ENCODE measurements at places on chromosomes 6 and 20.

- DNase-seq = no peak
Measured at GRCh38 chr6:150204705-150205472, 62.0 kb downstream of the PPP1R14C start.

GRCh38 chr6:36223706-36224105 lies 27.2 kb downstream of the BRPF3 start:
- no peak for DNase-seq

- no peak for DNase-seq
Measured at GRCh38 chr6:169454204-169454871, 200.7 kb upstream of the THBS2 start.

GRCh38 chr6:167858842-167859664 lies 32.3 kb downstream of the AFDN start:
- DNase-seq = no peak

DNA sequence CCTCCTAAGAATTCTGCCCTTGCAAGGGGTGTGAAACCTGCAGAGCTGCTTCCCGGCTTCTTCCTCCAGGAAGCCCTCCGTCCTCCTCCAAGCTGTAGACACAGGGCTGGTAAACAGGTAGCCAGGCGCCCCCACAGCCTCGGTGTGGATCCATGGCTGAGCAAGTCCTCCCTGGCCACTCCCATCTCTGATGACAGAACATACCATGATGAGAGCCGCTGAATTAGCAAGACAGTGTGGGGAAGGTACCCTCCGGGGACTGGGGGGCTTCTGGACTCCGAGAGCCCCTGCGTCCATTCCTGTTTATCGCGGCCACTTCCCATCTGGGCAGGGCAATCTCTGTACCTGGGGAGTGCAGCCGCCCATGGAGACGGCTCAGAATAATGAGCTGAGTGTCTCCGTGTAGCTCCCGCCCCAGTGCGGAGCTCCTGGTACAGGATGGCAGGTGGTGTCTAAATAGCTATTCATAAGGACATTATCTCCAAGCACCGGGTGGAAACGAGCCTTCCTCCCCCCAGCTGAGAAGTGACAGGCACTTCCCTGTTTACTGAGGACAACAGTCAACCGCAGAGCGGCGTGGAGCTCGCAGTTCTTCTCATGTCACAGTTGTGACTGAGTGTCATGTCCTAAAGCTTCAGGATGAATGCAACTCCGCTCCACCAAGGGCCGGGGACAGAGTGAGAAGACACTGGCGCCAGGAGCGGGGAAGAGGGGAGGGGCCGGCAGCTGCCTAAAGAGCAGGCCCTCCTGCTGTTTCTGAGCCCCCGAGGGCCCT lies 22.7 kb upstream of the NTSR1 start:
- DNase-seq = no peak

DNA sequence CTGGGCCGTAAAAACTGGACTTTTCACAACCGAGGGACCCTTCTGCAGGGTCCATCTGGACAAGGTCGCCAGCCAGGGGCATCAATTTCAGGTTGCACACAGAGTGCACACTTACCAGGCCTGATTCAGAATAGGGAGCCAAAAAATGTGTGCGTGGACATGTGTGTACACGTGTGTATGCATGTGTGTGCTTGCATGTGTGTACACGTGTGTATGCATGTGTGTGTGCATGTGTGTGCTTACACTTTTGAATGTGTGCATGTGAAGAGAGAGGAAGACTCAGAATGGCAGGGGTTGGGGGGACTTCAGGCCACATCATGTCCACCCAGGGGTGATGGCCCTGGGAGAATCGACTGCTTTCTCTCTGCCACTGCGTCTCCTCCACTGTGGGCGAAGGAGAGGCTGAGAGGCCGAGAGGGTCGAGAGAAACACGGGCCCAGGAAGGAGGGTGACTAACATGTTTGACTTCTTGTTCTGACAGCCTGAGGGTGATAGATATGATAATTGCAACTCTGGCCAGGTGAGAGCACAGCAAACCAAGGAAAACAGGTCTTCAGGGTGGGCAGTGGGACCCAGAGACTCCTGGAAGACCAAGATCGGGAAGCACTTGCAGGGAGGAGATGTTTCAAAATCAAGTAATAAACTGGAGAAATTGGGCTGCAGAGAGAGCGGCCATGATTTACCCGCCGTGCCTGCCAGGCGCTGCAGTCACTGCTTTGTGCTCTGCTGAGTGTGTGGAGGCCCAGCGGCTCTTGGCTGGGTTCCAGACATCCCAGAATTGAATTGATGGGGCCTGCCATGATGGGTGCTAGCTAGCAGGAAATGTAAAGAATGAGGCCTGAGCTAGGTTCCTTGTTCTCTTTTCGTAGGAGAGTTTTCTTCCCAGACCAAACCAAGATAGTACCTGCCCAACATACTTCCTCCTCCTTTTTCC lies 310.8 kb downstream of the QKI start:
- no peak for DNase-seq

DNA sequence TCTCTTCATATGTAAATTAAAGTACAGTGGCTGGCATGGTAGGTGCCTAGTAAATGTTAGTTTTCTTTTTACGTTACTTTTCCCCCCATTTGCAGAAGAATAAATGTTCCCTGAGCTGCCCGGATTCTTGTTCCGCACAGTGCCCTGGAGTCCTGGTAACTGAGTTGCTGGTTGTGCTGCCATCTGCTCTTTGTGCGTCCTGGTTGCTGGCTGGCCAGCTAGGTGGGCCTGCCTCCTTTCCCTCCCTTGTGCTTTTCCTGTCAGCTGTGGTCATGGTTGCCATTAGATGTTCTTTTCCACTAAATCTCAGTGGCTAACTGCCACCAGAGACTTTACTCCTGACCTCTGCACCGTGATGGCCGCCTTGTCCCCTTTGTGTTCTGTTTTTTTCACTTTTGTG lies 28.6 kb downstream of the CEP43 start:
- DNase-seq = no peak

DNA sequence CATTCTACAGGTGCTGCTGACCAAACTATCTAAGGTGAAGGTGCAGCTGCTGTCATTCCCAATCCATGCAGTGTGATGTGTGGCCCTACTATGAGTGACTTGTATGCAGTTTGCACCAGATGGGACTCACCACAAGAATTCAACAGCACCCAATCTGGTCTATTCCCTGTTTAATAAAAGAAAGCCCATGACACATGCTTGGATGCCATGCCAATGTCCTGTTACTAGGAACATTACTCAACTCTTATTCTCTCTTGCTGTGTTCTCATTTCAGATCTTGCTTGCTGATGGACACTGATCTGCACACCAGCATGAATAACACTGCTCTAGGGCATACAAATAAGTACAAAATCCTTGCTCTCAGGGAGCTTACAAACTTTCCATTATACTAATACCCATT lies 221.6 kb upstream of the CDYL start:
- DNase-seq = no peak

- no peak for DNase-seq
Measured at GRCh38 chr20:62461157-62461556, 14.6 kb downstream of the GATA5 start.

DNA sequence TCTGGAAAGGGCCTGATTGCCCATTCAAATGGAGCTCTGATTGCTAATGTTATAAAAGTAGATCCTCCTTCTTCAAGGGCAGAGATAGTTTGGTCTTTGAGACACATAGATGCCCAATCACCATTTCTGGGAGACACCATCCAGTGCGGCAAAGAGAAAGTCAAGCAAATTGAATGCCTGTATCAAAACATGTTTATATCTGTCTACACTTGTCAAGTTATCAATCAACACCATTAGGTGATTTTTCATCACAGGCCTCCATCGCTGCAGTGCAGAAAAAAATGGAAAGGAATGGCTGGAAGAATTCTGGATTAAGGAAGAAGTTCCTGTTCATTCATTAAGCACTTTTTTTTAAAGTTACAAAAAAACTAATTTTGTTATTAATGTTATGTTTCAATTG lies 54.8 kb upstream of the ZFP64 start:
- no peak for DNase-seq

- DNase-seq = no peak
Measured at GRCh38 chr6:55569638-55570037, 9.4 kb downstream of the HMGCLL1 start.

DNA sequence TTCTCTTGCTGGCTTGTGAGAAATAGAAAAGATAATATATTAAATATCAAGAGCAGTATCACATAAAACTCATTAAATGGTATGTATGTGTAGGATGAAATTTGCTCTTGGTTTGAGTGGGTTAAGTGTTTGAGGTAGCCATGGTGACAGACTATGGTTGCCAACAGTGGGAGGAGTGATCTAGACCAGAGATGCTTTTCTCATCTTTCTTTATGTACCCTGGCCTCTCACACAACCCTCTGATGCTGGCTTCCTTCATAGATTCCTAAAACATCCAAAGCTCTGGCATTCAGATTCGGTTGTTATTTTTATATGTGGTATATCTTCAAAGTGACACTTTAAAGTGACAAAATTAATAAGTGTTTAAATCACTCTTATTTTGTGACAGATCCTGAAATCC lies 9.0 kb upstream of the MLIP start:
- DNase-seq = no peak

GRCh38 chr6:9745966-9746365 lies 668.9 kb downstream of the TFAP2A start:
- no peak for DNase-seq

- no peak for DNase-seq
Measured at GRCh38 chr6:126955621-126956020, 162.8 kb upstream of the RSPO3 start.

DNA sequence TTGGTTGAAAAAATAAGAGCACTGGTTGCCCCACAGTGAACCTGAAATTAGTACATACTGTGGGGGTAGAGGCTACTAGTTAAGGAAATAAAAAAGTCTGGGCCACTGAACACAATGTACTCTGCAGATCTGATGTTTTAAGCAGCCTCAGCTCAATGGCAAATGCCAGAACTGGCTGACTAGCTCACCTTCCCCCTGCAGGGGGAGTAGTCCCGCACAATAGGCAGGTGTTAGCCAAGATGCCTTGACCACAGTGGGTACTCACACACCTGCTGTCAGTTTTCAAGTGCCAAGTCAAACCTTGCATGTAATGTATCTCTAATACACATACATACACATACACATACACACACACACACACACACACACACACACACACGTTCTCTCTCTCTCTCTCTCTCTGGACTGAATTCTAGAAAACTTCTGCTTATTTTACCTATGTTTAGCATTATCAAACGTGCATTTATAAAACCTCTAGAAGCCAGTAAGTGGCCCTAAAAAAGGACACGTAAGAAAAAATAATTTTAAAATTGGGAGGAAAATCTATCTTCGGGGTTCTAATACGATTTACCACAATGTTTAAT lies 36.1 kb downstream of the GMDS start:
- DNase-seq = peak; percentile 18

DNA sequence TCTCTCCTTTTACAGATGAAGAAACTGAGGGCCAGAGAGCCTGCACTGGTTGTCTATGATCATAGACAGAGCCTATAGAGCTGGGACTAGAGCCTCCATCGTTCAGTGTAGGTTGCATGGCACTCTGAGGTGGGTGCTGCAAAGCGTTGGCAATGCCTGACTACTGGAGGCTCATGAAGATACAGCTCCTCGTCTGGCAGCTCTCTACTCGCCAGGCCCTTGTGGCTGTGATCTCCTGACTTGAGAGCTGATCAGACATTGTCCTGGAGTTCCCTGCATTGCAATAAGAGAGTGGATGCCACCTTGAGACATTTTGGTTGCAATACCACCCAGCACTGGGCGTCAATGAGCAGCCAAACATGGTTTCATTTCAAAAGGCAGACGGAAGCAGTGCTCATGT lies 270.1 kb upstream of the ARID1B start:
- DNase-seq = no peak

- no peak for DNase-seq
Measured at GRCh38 chr6:34982424-34982852, 93.4 kb downstream of the ANKS1A start.

GRCh38 chr20:63542031-63542559 lies 4.9 kb upstream of the PTK6 start:
- DNase-seq = no peak

DNA sequence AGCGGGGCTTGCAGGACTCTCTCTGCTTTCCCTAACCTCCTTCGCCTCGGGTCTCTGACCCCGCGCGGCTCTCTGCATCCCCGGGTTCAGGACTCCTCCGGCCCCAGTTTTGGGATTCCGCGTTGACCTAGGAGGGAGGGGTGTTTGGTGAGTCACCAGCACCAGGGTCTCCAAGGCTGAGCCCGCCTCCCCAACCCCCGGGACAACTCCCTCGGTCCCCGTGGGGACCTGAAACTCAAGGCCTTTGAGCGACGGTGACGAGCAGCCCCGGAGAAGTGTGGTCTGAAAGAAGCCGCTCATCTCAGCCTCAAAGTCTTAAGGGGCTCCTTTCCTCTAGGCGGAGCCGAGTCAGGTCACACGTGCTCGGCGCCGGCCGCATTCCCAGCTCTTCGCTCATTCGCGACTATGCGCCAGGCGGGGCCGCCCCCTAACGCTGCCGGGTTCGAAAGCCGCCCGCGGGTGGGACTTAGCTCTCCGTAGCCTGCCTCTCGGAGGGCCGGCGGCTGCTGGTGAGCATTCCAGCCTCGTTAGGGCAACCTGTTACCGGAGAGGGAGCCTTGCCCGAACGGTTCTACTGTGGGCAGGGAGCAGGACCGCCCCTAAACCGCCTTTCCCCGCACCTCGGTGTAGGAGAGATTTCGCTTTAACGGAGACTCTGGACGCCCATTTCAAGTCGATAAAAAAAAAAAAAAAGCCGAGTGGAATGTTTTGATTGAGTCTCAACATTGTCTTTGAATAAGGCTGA lies 3.0 kb upstream of the PRDM13 start:
- no peak for DNase-seq

- no peak for DNase-seq
Measured at GRCh38 chr6:129710450-129711270, 683 bp upstream of the ARHGAP18 start.

GRCh38 chr6:138652824-138653223 lies 120.7 kb upstream of the CCDC28A start:
- DNase-seq = no peak

DNA sequence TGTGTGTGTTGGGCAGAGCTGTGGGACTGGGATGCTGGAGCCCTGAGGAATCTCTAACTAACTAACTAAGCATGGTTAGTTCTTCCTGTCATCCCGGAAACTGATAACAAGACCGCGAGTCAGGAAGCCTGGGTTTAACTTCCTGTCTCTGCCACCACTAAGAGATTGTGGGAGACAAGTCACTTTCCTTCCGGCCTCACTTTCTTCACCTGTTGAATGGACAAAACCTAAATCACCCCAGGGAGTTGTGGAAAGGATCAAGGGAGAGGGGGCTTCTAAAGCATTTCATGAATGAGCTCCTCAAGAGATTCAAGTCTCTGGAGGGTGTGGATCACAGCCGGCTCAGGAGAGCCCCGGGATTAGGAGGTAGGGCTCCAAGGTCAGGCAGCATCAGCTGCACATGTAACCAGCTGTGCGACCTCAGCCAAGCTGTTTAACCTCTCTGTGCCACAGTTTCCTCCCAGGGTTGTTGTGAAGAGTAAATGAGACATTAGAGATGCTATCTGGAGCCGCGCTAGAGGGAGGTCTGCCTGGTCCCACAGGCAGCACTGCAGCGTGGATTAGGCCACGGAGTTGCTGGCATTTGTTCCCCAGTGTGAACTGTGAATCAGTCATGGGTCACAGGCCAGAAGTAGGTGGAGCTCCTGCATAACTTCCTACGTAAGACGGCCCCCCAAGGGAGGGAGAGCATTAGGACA lies 105.1 kb downstream of the TOX2 start:
- no peak for DNase-seq
